ENCODE measurements at places on chromosomes 1 and 21. TPM values are rescaled to one million over a fixed set of nuclear protein-coding genes. Genes with fewer than 3 reads are reported as not detected.

The CCDC185 gene
- not detected for total RNA-seq

The PCP4L1 gene
- not detected for total RNA-seq

The YOD1 gene
- 10.6 TPM for total RNA-seq

The MMEL1 gene
- under 0.01 TPM for total RNA-seq

The MYOG gene
- total RNA-seq, result not detected

The NECTIN4 gene
- 0.32 TPM for total RNA-seq

The DHCR24 gene
- total RNA-seq, result 186 TPM

The HNRNPCL2 gene
- total RNA-seq, result not detected

The FCRL5 gene
- not detected for total RNA-seq

The SLC1A7 gene
- under 0.01 TPM for total RNA-seq
